Hippocampal formation (tissue), 2 donors: ENCODE measurements at places on chromosomes 7 and 10.

DNA sequence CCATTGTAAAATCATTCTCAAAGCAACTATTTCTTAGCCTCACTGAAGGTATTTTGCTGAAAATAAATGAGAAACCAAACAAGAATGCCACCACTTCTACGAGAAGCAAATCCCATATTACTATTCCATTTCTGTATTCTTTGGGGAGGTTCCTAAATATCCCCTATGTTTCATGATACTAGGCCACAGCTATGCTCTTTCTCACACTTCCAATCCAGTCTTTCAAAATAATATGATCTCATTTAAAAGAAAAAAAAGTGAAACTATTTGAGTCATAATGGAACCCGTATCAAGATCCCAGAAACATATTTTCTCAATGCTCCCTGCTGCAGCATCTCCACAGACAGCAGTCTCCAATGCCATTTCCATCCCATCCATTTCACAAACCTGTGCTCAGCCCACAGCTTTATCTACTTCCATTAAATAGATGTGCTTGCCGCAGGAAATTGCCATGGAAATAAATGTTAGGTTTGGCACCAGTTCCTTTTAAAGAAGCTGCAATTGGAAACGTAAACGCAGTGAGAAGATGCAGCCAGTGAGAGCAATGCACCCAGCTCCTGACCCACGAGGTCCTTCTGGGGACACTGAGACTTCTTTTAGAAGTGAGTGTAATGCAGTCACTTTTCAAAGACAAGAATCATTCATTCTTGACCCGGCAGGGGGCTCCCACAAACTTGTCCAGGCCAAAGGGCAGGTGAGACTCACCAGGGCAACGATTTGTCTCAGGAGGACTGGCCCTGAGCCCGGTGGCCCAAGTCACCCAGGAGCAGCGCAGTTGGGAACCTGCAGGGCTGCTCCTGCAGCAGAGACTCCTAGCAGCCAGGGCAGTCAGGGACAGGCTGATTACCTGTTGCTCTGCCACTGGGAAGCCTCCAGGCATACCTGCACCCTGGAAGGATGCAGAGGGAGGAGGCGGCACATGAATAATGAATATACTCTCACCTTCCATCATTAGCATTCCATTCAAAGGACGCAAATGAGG is 99.6 kb downstream of the C10orf90 start:
- no peak for DNase-seq

- no peak for DNase-seq
Measured at GRCh38 chr7:138167869-138168296, 91.6 kb downstream of the AKR1D1 start.

DNA sequence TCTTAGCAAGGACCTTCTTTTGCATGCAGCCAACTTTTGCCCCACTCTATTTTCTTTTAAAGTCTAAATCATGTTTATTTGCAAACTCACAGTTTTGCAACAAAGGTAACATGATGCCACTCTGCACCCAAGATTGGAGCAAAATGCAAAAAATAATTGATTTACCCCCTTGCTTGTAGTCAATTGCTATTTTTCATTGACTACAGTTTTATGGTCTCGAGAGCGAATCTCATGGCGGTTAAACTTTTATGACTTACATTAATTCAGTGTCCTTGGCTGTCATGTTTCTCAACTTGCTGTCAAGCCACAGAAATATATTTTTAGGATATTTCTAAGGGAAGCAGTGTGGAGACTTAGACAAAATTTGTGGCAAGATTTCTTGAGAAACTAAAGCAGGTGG is 110.0 kb upstream of the JCAD start:
- DNase-seq: no peak

- no peak for DNase-seq
Measured at GRCh38 chr10:114142018-114142417, 32.0 kb downstream of the CCDC186 start.

DNA sequence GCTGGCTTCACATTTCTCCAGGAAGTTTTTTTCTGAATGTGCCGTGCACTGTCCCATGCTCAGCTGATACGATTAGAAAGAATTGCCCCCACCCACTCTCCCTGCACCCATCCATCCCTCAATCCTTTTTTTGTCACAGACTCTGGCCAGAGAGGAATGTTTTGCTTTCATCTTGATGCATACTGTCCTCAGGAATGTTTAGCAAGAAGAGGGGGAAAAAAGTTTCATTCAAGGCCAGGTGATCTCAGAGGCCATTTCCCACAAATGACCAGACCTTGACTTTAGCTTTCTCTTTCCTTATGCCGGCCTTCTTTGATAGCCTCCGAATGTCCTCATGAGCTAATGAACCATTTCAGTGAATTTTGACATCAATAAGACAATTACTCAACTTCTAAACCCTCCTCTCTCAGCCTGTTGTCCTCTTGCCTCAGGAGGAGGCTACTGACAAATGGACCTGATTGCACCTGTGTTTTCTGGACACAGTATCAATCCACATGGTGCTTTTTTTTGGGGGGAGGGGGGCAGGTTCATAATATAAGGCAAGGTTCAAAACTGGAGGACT is 105.0 kb upstream of the KLF6 start:
- no peak for DNase-seq

DNA sequence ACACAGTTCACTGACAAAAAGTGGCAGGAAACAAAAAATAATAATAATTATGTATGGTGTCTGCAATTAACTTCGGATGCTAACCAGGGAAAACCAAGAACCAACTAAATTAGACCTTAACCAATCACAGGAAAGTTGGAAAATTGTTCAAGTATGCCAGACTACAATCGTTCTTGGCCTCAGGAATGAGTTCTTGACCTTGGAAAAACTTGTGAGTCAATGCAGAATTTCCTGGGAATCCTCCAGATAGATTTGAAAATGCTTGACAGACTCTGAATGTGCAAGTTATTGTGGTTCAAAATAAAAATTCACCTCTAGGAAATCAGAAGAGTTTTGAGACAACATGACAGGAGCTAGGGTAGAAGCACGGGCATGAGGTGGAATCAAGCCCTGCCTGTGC is 171.5 kb downstream of the C7orf25 start:
- DNase-seq: no peak

DNA sequence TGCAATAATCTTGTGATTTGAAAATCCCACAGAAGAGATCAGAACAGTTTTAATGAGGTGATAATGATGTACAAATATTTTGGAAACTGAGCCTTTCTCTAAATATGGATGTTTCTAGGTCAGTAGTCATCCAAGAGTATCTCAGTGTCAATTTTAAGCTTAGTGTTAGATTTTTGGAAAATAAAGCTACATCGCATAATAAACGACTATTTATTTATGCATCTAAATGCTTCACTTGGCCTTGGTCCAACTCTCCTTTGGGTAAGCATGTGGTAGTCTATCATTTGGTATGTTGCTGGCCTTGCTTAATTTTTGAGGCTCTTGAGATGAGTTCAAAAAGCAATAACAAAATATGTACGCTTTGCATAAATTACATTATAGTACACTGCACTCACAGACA is 5.4 kb upstream of the PPP1R9A start:
- no peak for DNase-seq

GRCh38 chr10:103712898-103713498 is 142.4 kb downstream of the SH3PXD2A start:
- peak; percentile 81 for DNase-seq

DNA sequence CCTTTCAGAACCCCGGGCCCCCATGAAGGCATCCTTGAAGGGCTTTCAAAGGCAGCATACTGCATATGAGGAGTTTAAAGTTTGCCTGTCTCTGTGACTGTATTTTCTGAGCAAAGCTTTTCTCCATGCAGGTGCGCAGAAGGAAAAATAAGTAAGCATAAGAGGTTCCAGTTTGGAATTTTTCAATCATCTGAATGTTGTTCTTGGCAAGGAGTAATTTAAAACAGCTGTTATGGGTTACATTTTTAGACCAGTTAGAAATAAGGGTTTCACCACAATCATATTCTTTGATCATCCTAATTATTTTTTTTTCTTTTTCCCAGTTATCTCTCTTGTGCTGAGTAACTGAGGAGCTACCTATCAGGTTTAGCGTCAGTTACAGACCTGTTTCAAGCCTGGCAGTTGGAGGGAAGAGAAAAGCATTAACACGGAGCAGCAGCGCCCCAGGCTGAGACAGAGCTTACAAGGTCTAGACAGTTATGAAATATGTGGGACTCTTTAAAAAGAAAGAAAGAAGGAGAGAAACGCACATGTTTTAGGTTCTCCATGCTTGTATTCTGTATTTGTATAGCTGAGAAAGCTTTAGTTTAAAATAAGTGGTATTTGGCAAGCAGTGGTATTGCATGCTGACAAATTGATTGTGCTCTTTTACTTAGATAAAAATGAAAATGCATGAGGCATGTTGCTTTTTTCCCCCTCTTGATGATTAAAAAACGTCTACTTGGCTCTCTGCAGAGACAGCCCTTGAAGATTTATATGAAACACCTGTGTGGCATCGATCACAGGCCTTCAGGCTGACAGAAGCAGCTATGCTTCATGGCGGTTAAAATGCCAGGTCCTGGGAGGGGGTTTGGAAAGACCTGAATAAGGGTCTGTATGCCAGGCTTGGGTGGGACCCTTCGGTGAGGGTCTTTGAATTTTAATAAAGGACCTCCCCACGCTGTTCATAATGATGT is 157.6 kb downstream of the GRK5 start:
- DNase-seq: no peak

DNA sequence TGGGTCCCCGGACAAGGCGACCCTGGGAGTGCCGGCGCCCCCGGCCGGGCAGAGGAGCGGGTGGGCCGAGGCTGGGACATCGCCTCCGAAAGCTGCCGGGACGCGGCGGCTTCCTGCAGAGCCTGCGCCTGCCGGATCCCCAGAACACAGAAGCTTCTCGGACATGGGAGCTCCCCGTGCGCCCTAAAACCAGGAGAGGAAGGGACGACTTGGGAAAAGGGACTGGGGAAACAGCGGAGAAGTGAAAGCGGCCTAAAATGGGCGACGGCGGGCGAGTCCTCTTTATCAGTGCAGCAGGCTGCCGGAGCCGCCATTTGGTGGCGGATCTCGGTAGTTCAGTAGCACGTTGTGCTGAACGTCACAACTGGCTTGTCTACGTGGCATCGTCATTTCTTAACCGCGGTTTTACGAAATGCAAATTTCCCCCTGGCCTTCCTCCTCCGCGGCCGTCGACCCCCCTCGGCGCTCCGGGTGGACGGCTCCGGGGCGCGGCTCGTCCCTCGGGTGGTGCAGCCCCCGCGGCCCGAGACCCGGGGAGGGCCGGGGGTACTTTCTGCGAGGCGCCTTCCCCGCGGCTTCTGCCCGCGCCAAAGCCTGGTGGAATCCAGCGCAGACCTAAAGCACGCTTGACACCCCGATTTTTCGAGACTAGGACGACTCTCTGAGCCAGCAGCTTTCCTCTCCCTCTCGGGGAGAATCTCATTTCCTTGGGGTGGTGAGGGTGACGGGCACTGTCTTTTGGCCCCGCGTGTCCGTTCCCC is 9.9 kb upstream of the SPAG6 start:
- no peak for DNase-seq

DNA sequence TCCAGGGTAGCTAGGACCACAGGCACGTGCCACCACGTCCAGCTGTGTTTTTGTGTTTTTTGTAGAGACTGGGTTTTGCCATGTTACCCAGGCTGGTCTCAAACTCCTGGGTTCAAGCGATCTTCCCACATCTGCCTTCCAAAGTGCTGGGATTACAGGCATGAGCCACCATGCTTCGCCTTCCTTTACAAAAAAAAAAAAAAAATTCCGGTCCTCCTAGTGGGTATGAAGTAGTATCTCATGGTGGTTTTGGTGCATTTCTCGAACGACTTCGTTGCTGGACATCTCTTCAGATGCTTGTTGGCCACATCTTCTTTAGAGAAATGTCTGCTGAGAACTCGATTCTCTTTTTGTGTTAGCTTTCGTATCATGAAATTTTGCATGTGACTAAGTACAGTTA is 3.9 kb downstream of the PROSER2 start:
- no peak for DNase-seq

- DNase-seq: no peak
Measured at GRCh38 chr7:104414216-104414615, 85.8 kb downstream of the LHFPL3 start.

DNA sequence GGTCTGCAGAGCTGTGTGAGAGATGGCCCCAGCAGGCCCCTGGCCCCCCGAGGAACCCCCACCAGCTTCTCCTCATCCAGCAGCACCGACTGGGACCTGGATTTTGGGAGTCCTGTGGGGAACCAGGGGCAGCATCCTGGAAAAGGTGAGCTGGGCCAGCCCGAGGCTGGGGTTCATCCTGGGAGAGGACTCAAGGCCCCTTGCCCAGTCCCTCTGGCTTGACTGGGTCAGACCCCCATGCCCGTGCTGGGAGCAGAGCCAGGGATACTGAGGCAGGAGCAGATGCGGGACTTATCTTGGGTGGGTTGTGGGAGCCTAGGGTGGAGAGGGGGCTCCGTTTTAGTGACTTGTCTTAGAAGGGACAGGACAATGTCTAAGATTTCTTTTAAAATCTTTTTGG is 47.5 kb downstream of the ZNF467 start:
- DNase-seq: no peak

DNA sequence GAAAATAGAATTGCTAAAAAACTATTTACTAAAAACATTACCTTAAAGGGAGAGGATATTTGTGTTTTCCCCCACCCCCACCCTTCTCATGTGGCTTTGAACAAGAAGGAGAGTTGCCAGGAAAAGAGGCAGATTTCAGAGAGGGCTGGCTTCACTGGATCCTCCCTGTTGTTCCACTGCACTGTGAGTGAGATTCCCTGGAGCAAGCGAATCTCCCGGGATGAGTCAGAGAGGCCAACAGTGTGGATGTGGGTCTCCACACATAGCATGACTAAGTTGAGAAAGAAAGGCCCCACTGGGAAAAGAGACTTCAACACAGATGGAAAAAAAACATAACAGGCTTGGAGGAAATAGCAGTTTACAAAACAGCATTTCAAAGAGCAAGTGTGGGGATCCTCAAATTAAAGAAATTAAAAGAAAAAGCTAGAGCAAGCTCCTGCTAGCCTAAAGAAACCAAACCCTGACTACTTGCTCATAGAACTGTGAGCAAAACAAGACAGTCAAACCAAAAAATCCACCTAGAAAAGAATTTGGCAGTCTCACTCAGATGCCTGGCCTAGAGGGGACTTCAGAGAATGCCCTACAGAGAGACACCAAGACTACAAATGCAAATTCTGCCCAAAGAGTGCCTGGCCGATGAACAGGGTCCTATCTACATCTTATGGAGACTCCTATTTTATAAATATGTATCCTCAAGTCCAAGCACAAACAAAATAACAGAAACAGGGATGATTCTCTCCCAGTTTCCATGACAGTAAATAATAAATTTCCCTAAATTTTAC is 3.4 kb downstream of the CAV1 start:
- DNase-seq: no peak
